Activated CD8-positive, alpha-beta memory T cell treated with anti-CD3 and anti-CD28 coated beads, Interleukin-2, amount 50 U/mL, for 48 hours (primary cell): ENCODE measurements at places on chromosomes 16 and 17.

GRCh38 chr17:14396547-14396946, 95.7 kb downstream of the HS3ST3B1 start:
- no peak for DNase-seq

DNA sequence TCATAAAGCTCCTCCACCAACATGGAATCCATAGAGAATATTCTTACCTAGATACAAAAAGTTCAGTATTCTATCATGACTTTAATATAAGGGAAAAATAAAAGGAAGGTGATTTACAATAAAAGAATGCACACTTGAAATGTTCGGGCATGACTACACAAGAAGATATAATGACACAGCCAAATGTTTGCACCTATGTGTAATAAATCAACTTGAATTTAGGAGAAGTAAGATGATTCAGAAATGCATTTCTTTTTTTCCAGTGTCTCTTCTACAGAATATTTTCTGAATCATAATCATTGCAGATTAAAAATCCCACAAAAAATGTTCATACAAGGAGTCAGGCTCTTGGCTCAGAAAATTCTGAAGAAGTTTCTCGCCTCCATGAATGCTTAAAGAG, 404.0 kb upstream of the HSBP1 start:
- no peak for DNase-seq

- no peak for DNase-seq
Measured at GRCh38 chr17:65848751-65849150, 287.3 kb upstream of the AXIN2 start.

- DNase-seq: no peak
Measured at GRCh38 chr17:40130352-40131042, 8.7 kb downstream of the MSL1 start.

- no peak for DNase-seq
Measured at GRCh38 chr17:17035920-17036523, 6.2 kb upstream of the MPRIP start.

DNA sequence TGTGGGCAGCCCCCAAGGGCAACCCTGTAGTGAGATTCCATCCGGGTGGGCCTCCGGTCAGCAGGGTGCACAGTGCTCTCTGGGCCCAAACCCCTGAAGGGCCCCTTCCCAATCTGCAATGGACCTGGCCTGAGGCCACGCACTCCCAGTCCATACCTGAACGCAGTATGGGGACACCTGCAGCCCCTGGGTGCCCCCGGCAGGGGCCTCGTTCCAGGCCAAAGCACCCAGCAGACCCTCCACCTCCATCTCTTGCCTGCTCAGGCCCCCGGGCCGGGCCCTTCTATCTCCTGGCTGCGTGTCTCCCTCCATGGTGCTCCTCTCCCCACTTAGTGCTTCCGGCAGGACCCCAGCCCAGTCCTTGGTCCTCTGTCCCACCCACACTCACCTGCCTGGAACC, 17.3 kb upstream of the AATK start:
- no peak for DNase-seq

- no peak for DNase-seq
Measured at GRCh38 chr16:11392041-11392581, 46.9 kb downstream of the RMI2 start.

- peak; percentile 49 for DNase-seq
Measured at GRCh38 chr17:77376795-77377709, 236.3 kb downstream of the SEC14L1 start.

DNA sequence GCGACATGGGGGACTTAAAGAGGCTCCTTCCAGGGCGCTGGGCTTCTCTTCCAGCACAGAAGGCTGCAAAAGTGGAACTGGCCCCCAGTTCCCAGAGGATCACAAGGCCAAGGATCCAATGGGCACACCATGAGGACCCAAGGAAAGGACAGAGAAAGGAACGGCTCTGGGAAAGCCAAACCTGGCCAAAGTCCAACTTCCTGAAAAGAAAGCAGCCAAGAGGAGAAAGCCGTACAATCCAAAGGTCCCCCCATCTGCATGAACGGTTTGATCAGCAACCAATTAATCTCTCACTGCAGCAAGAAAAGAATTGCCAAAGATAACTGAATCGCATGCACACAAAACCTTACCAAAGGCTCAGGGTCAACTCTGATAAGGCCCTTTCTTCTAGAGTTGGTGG, 19.8 kb upstream of the ICAM2 start:
- DNase-seq: no peak

DNA sequence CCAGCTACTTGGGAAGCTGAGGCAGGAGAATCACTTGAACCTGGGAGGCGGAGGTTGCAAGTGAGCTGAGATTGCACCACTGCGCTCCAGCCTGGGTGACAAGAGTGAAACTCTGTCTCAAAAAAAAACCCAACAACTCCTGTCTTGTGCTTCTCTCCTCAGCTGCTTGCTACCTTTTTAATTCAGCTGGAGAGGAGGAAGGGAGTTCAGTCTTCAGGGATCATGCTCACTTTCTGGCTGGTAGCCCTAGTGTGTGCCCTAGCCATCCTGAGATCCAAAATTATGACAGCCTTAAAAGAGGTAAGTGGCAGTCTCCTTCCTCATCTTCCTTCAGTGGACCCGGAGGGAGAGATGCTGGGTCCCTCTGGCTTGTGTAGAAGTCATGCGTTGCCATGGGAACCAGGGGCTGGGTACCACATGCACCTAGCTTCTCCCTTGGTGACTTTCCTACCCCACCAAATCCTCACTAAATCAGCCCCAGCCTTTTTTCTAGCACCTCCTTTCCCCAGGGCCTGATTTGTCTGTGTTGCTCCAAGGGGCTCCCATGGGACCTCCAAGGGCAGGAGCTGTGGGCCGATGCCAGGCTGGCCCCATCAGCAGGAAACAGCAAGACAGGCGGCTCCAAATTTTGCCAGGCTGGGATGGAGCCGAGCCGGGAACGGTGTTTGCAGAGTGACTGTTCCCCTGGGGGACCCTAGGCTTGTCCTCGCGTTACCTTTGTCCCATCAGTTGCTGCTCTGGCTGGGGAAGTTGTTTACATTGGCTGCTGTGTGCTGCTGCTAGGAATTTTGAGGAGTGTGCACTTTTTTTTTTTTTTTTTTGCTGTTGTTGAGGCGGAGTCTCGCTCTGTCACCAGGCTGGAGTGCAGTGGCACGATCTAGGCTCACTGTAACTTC, 65.2 kb downstream of the ABCC1 start:
- DNase-seq: no peak
